ENCODE measurements at places on chromosomes 12 and 14.
A peak's percentile ranks its signal among the peaks of the same experiment; 100 is the strongest.

GRCh38 chr12:82852529-82852928 is 165.8 kb downstream of the TMTC2 start:
- DNase-seq, result no peak

GRCh38 chr14:73953731-73954130 is 3.6 kb downstream of the COQ6 start:
- DNase-seq, result no peak

- peak; percentile 13 for DNase-seq
Measured at GRCh38 chr12:98121963-98122362, 393.4 kb upstream of the TMPO start.

- DNase-seq, result peak; percentile 13
Measured at GRCh38 chr12:28089338-28089737, 100.9 kb upstream of the CCDC91 start.

DNA sequence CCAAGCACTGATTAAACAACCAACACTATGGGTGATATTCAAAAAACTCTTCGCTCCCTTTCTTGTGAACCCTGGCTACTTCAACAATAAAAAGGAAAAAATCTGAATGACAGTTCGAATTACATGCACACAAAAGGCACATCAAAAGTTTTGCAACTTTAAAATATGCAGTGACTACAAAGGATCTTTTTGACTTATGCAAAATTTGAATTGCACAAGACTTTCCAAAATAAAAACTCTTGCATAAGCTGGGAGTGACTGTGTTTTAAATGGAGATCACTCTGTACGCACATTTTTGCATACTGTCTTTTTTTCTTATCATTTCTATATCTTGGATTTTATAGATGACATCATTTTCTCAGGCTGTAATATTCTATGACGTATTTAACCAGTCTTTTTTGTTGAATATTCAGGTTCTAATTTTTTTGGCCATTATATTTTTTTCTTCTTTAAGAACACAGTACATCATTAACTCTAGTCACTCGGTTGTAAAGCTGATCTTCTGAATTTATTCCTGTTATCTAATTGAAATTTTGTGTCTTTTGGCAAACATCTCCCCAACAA is 667.6 kb upstream of the TBX3 start:
- no peak for DNase-seq

- DNase-seq, result peak; percentile 87
Measured at GRCh38 chr14:54902521-54903420, at the start of gene GCH1. TSS of gene GCH1 (minus strand) at chr14:54902826. CDS start at chr14:54902663, 163 bp downstream.

DNA sequence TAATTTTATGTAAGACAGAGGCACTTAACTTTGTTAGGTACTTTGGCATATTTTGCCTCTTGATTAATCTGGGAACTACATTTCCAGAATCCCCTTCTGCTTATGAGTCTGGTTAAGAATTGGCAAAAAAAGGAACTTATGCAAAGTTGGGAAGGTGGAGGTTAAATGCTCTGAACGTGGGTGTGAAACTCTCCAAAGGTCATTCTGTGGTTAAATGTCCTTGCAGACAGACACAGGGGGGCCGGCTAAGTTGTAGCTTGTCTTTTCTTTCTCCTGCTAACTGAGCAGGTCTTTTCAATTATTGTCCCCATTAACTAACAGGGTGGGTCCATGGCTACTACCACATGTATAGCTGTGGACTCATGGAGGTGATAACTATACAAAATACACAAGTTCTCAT is 248.6 kb upstream of the NOVA1 start:
- no peak for DNase-seq

DNA sequence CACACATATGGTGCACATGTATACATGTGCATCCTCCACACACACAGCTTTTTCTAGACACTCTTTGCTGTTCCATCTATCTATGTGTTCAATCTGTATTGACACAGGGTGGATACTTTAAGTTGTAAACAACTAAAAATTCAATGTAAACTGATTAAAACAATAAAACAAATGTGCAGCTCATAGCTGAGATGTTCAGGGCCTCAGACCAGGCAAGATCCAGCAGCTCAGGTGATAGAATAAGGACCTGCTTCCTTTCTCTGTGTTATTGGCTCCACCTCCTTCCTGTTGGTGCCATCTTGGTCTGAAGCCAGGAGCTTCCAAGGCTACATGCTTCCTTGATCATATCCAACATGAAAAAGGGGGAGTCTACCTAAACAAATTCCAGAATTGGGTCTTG is 158.1 kb upstream of the RFLNA start:
- DNase-seq, result no peak

GRCh38 chr12:6033546-6033945 is 88.5 kb upstream of the ANO2 start:
- DNase-seq, result no peak

- DNase-seq, result no peak
Measured at GRCh38 chr14:89013698-89014568, 189.5 kb downstream of the TTC8 start.

- no peak for DNase-seq
Measured at GRCh38 chr12:52726451-52726850, 23.1 kb upstream of the KRT77 start.

- DNase-seq, result no peak
Measured at GRCh38 chr14:68211421-68211820, 391.8 kb downstream of the RAD51B start.

DNA sequence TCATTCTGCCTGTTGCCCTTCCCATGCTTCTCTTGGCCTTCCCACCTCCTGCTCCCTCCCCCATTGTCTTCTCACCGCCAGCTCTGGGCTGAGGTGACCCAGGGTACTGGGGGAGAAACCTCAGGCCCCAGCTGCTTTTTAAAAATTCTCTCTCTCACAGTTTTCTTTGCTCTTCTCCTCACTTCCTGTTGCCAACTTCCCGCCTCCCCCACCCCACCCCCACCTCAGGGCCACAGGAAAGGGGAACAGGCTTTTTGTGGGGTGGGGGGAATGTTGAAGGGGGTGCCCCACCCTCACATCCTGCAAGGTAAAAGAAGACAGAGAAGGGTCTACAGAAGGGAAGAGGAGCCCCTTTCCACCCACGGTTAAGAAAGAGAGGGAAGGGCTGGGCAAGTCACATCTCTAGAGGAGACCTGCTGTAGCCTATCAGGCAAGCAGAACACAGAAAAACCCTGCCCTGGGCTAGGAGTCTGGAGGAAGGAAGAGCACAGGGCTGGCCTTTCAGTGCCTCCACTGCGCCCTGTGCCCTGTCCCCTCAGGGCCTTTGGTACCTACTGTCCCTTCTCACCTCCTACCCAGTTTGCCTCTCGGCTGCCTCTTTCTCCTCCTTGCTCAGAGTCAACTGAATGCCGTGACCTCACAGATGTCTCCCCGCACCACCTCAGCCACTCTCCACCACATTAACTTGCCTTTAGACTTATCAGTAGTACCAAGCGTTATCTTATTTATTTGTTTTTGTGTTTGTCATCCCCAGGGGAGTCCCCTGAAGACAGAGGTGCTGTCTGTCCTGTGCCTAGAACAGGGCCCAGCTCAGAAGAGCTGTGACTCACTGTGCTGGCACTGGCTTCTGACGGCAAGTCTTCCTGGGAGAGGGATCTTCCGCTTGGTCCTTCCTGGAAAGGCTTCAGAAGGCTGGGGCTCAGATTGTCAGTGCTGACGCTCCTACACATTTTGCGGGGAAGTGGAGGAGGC is 1.7 kb downstream of the ARHGAP9 start:
- no peak for DNase-seq

DNA sequence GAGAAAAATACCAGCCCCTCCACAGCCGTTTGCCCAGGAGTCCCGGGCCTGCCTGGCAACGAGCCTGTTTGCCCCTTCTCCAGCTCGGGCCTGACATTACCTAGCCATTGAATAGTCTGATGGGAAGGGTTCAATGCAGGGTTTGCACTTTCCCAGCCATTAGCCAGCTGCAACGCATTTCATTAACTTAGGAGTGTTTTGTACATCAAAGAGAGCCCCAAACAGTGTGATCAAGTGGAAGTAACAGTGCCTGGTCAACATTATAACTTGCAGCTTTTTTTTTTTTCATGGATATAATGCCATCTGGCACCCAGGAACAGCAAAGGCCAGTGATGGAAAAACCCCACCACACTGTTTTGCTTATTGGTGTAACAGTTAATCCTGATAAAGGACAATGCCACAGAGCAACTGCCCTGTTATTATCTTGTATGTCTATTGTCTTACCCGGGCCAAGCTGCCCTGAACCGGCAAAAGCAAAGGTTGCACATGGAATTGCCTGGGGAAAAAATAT is 38.0 kb downstream of the BTG1 start:
- no peak for DNase-seq

GRCh38 chr14:68372368-68372767 is 420.5 kb downstream of the ZFP36L1 start:
- DNase-seq, result no peak

DNA sequence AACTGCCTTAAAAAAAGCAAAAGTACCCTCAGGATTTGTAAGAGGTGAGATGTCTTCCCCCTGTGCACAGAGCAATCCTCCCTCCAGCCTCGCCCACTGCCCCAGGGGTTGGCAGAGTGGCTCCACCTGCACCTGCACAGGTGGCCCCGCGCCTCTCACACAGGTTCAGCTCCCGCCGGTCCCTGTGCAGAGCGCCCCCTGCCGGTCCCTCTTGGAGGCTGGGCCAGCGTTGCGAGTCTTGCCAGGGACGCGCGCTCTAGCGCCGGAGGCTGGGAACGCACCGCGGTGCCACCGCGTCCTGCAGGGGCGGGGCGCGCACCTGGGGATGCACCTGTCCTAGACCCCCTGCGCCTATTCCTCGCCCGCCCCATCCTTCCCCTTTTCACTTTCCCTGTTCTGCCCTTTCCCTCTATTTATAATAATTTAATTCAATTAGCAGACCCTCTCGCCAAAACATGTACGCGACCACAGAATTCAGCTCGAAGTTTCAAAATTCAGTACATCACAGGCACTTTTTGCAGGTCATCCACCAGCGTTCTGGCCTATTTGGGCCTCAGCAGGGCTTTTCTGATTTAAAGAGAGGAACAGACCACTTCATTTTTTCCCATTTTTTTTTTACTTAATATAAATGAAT is 618.6 kb downstream of the AACS start:
- DNase-seq, result peak; percentile 90
